Panc1 (cell line): ENCODE measurements at places on chromosomes 3 and 15.

DNA sequence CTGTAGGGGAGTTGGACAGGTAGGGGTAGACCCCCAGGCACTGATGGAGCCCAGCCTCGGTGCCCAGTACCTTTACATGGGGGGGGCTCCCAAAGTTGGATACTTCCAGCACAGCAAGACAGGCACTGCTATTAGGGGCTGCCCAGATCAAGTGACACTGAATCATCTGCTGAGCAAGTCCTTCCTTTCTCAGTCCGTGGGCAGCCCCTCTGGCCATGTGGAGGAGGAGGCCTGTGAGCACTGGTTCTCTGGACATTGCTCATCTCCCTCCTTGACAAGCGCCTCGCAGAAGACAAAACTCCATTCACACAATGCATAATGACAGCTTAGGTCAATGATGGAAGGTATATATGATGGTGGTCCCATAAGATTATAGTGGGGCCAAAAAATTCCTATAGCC lies 35.7 kb downstream of the EEFSEC start:
- no peaks in the 10 kb centered on the region for H3K27me3 ChIP-seq
- no peak overlapping the region for H3K4me3 ChIP-seq
- H3K36me3 ChIP-seq = no peaks in the 10 kb centered on the region
- no peak for DNase-seq
- H3K4me1 ChIP-seq = no peaks in the 10 kb centered on the region
- H3K27ac ChIP-seq = no peak overlapping the region

GRCh38 chr3:108564564-108564963 lies 24.7 kb downstream of the CIP2A start:
- H3K4me1 ChIP-seq = peaks cover 5% of the 10 kb centered on the region; the same call in 1 of the 2 replicates
- DNase-seq = no peak
- H3K27me3 ChIP-seq = no peaks in the 10 kb centered on the region
- peaks cover 46% of the 10 kb centered on the region for H3K36me3 ChIP-seq

GRCh38 chr15:79341396-79341795 lies 30.5 kb downstream of the TMED3 start:
- no peak overlapping the region for H3K4me3 ChIP-seq
- no peak overlapping the region for H3K27ac ChIP-seq
- no peaks in the 10 kb centered on the region for H3K27me3 ChIP-seq
- no peaks in the 10 kb centered on the region for H3K36me3 ChIP-seq
- DNase-seq = no peak

GRCh38 chr3:41462103-41462691 lies 262.9 kb downstream of the CTNNB1 start:
- no peaks in the 10 kb centered on the region for H3K4me1 ChIP-seq
- H3K4me3 ChIP-seq = no peak overlapping the region
- DNase-seq = no peak
- H3K27me3 ChIP-seq = no peaks in the 10 kb centered on the region
- no peaks in the 10 kb centered on the region for H3K36me3 ChIP-seq
- H3K27ac ChIP-seq = no peak overlapping the region

DNA sequence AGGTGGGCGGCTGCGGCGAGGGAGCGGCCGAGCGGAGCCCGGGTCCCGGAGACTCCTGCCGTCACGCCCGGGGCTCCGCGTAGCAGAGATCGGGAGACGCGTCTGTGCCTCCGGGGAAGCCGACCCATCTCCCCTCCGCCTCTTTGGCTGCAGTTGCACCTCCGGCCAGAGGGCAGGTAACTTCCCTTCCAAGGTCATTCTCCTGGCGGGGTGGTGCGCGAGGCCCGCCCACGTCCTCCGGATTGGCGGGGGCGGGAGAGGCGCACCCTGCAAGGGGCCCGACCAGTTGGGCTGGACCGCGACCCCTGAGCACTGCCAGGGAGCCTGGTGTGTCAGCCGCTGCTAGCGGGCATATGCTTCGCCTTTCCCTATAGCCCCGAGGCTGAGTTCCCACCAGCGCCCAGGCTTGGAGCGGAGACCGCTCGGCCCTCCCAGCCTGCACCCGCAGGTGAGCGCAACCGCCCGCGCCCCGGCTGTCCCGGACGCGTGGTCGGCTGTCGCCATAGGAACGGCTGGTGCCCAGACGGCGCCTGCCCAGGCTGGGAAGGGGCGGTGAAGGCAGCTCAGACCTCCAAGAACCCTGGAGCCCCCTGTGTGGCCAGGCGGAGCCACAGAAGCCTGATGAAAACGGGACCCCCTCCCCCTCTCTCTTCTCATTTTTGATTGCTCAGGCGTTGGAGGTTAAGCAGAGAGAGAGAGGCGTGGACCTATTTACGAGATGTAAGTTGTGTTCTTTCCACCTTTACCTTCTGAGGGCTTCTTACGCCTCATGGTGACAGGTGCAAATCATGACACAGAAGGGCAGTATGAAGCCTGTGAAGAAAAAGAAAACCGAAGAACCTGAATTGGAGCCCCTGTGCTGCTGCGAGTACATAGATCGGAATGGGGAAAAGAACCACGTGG lies 453 bp downstream of the ZDHHC23 start:
- DNase-seq = no peak
- peak overlapping the region; percentile 68 for H3K4me3 ChIP-seq
- H3K36me3 ChIP-seq = no peaks in the 10 kb centered on the region
- H3K27ac ChIP-seq = no peak overlapping the region
- no peaks in the 10 kb centered on the region for H3K27me3 ChIP-seq

GRCh38 chr3:109806929-109807328 lies 469.6 kb upstream of the DPPA4 start:
- no peaks in the 10 kb centered on the region for H3K36me3 ChIP-seq
- H3K27ac ChIP-seq = no peak overlapping the region
- no peak overlapping the region for H3K4me3 ChIP-seq
- H3K27me3 ChIP-seq = no peaks in the 10 kb centered on the region
- DNase-seq = no peak

DNA sequence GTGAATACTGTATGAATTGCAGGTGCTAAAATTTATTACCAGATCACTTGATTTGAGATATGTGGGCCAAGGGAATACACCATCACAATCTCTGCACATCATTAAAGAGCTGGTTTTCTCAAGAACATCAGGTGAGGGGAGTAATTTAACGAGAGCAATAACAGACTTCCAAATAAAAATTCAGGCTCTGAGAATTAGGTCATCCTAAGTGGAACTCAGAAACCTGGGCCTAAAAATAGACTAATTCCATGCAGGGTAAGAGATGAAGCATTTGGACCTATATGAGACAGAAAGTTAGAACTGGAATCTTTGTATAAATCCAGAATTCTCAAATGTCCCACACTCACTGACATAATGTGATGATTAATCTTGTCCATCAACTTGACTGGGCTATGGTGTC lies 331.1 kb downstream of the ZNF621 start:
- no peaks in the 10 kb centered on the region for H3K27me3 ChIP-seq
- no peaks in the 10 kb centered on the region for H3K4me1 ChIP-seq
- no peak for DNase-seq

GRCh38 chr15:61327019-61327631 lies 98.0 kb upstream of the RORA start:
- H3K27me3 ChIP-seq = no peaks in the 10 kb centered on the region
- H3K27ac ChIP-seq = no peak overlapping the region
- DNase-seq = no peak
- no peaks in the 10 kb centered on the region for H3K4me1 ChIP-seq
- no peaks in the 10 kb centered on the region for H3K36me3 ChIP-seq
- no peak overlapping the region for H3K4me3 ChIP-seq

GRCh38 chr3:15313461-15313860 lies 18.9 kb downstream of the SH3BP5 start:
- no peak overlapping the region for H3K27ac ChIP-seq
- no peak for DNase-seq
- H3K27me3 ChIP-seq = no peaks in the 10 kb centered on the region
- no peaks in the 10 kb centered on the region for H3K36me3 ChIP-seq

DNA sequence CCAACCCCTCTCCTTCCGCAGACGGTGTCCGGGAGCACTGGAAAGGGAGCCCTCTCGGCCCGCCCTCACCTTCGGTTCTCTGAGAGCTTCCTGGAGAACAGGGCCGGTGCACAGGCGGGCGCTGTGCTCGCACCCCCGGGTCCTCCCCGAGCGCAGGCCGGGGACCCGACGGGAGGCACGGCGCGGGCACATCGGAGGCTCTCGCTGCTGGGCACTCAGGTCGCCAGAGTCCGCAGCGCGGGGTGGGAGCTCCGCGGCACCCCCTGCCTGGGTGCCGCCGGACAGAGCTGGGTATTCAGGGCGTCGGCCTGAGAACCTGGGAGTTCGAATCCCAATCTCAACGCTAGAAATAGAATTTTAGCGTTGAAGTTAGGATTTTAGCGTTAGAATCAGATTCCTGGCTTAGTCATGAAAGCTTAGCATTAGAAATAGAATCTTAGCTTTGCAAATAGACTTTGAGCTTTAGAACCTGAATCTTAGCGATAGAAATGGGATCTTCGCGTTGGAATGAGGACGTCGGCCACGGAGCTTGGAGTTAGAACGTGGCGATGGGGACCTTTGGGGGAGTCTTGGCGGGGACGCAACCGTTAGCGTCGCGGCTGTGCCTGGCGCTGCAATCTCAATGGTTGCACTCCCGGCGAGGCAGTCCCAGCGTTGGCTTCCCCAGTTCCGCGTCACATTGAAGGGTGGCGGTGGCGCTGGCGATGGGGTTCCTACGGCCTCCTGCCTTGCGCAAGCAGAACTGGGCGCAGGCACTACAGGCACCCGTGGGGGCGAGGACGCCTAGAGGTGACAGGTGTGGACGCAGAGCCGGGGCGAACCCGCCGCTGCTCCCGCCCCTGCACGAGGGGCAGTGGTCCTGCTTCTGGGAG lies 549 bp downstream of the TRH start:
- DNase-seq = no peak
- no peaks in the 10 kb centered on the region for H3K4me1 ChIP-seq
- H3K27ac ChIP-seq = no peak overlapping the region
- H3K27me3 ChIP-seq = 0 out of 2 replicates have a peak, but pooled peaks cover 3% of the 10 kb centered on the region
- H3K4me3 ChIP-seq = no peak overlapping the region
- H3K36me3 ChIP-seq = no peaks in the 10 kb centered on the region

DNA sequence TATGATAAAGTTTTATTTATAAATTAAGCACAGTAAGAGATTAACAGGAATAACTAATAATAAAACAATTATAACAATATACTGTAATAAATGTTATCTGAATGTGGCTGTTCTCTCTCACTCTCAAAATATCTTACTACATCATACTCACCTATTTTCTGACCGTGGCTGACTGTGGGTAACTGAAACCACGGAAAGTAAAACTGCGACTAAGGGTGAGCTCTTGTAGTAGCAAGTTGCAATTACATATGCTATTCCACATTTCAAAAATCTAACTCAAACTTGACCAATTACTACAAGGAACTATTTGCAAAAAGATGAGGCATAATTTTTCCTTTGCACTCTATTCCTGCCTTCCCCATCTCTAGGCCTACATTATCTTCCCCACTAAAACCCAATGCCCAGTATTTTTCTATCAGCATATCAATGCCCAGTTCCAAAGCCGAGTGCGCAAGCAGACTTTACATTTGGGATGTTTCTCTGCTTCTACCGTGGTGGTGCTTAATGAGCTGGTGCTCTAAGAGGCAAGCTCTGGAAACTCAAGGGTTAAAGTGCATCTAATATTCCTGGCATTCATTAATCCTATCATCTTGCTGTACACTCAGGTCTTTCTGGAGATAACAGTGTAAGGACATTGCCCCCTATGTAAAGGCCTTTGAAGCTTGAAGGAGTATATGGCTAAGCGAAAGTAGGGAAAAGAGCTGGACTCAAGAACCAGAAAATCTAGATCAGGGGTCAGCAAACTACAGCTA lies 6.7 kb downstream of the PCYT1A start:
- DNase-seq = no peak
- no peak overlapping the region for H3K4me3 ChIP-seq
- no peaks in the 10 kb centered on the region for H3K27me3 ChIP-seq
- peaks cover 53% of the 10 kb centered on the region for H3K4me1 ChIP-seq
- H3K27ac ChIP-seq = peak overlapping the region; percentile 29; the same call in 1 of the 2 replicates
- H3K36me3 ChIP-seq = no peaks in the 10 kb centered on the region

DNA sequence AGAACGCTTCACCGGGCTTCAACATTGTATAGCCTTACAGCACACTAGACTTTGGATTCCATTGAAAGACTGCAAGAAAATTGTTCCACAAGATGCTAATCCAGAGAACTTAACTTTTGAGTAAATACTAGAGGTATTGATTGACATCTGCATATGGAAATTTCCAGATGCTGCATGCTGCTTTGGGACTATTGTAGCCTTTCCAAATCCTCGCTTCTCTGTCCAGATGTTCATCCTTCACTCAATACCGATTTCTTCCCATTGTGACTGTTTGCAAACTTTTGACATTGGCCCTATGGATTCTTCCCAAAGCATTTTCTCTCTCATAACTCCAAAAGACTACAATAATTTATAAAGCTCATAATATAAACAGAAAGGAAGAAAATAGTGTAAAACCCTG lies 41.4 kb downstream of the COL6A6 start:
- H3K4me1 ChIP-seq = no peaks in the 10 kb centered on the region
- H3K27me3 ChIP-seq = peaks cover 8% of the 10 kb centered on the region
- H3K4me3 ChIP-seq = no peak overlapping the region

DNA sequence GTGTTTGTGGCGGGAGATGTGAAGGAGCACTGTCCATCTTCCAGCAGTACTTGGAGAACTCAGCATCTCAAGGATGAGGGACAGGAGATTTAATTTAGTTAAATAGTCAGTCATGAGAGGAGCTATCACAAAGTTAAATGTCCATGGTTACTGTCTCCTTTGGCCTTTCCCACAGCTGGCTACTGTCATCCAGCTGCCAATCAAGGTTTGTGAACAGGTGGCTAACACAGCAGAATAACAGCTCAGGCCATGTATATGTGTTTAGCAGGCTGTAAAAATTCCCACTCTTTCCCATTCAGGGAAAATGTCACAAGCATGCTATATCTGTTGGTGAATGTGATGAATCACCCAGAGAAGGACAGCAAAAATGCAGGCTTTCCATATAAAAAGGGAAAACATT lies 120.5 kb downstream of the TMEM108 start:
- no peak for DNase-seq
- H3K27ac ChIP-seq = no peak overlapping the region
- no peaks in the 10 kb centered on the region for H3K27me3 ChIP-seq
- no peaks in the 10 kb centered on the region for H3K36me3 ChIP-seq
- no peaks in the 10 kb centered on the region for H3K4me1 ChIP-seq

DNA sequence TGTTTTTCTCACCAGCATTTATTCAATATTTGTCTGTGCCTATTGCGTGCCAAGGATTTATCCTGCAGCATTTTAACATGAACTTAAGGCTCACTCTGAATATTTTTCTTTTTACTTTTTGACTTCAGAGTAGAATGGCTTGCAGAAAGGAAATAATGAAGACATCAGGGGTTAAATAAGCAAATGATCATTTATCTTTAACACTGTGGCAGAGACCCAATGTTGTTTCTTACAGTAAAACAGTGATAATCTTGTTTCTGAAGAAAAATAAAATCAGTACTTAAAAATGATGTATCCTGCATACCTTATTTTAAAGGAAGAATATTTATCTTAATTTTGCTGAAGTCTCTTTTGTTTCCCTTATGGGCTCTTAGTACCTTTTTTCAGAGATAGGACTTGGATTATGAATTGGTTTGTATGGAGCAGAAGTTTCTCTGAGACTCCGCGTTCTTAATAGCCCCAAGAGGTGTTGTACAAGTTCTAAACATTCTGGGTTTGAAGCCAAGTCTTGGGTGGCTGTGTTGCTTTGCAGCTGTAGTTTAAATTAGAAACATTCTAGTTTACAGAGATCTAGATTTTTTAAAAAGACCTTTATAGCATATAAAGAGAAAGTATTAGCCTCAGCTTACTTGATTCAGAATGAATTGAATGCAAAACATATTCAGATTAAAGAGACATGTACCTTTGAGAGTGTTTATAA lies 40.5 kb downstream of the COL6A6 start:
- H3K27ac ChIP-seq = no peak overlapping the region
- no peaks in the 10 kb centered on the region for H3K36me3 ChIP-seq
- H3K4me1 ChIP-seq = no peaks in the 10 kb centered on the region
- H3K27me3 ChIP-seq = peaks cover 6% of the 10 kb centered on the region; the same call in 1 of the 2 replicates
